ENCODE measurements at places on chromosomes 16 and 17. TPM values are rescaled to one million over a fixed set of nuclear protein-coding genes. Genes with fewer than 3 reads are reported as not detected.

The SLC12A3 gene
- not detected for total RNA-seq

The TEX14 gene
- 0.05 TPM for total RNA-seq

The KCNJ2 gene
- total RNA-seq = 11.6 TPM

The ZP2 gene
- total RNA-seq = 0.23 TPM

The GLYR1 gene
- 85.6 TPM for total RNA-seq

The CCL2 gene
- total RNA-seq = 84.3 TPM

The GALR2 gene
- 0.19 TPM for total RNA-seq

The IRX6 gene
- total RNA-seq = not detected
